ENCODE measurements at places on chromosomes 4 and X. TPM values are rescaled to one million over a fixed set of nuclear protein-coding genes. Genes with fewer than 3 reads are reported as not detected.

BCLAF3 gene
- 14.4 TPM for total RNA-seq

DNA sequence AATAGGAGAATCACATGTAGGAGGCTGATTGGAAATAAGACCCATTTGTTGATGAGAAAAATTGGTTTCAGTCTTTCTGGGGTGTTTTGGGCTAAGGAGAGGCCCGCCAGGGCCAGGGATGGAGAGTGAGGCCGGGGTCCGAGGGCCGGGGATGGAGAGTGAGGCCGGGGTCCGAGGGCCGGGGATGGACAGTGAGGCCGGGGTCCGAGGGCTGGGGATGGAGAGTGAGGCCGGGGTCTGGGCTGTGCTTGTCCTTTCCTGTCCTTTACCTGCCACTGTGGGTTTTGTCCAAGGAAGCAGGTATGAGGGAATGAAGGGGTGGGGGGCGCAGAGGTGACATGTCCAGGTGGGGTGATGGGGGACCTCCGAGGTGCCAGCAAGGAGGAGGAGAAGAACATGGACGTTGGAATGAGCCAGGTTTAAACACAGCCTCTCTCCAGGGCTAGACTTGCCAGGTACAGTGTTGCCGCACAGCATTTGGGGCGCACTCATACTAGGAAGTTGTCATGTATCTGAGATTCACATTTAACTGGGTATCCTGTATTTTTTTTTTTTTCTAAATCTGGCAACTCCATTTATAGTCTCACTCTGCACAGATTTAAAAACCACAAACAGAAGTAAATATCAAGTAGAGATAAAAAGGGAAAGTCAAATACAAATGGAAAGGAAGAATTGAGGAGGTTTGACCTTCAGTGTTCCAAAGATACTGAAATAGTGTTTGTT, 8.8 kb downstream of the RGS12 start:
- DNase-seq = no peak

DNA sequence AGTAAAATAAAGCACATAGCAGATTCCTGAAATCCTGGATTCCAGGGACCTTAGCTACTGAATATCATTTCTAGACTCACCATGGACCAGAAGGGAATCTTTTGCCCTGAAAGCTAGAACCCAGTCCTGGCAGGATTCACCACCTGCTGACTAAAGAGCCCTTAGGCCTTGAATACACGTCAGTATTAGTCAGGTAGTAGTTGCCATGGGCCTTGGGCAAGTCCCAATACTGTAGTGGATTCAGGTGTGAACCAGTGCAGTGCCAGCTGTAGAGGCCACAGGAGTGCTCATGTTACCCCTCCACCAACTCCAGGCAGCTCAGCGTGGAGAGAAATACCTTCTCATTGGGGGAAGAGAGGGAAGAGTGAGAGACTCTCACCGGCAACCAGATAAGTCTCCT, 64.1 kb upstream of the UBQLN2 start:
- no peak for DNase-seq

DNA sequence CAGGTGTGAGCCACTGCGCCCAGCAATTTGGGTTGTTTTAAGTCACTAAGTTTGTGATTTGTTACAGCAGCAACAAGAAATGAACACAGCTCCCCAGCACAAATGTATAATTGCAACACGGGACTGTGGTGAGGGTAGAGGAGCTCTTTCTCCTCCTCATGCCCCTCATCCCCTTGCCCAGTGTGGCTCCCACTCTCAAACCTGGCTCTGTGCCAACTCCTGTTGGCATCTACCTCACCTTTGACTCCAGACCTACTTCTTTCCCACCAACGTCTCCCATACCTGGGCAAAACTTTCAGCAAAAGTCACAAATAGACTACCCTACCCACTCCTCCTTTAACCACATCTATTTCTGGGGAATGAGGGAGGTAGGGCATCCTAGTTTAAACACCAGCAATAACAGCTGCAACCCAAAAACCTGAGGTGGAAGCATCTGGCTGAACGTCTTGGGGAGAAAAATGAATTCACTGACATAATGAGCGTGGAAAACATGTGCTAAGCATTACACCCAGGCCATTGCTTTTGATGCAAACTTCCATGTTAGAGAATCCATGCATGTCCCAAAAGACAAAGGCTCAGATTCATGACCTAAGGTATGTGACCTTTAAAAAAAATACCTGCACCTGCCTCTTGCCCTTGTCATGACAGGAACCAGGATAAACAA, 19.2 kb downstream of the LNX1 start:
- no peak for DNase-seq
